Inflammatory macrophage treated with lipopolysaccharide for 4 hours (primary cell): ENCODE measurements at places on chromosomes 7 and 10.

GRCh38 chr7:20412032-20412431 is 81.3 kb downstream of the ITGB8 start:
- peak; percentile 65 for DNase-seq

DNA sequence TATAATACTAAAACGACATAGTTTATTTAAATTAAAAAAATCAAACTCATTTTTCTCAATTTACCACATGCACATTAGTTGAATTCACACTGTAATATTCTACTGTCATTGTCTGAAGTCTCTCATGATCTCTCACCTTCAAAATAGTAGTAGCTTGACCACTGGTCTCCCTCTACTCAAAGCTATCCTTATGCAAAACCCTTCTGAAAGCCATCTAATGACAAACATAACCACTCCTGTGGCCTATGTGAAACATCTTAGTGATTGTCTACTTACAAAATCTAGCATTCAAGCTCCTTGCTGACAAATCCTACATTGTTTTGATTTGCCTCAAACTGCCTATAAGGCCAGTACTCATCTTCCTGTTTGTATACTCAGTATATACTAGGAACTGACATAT is 606.0 kb upstream of the GHITM start:
- DNase-seq, result no peak

GRCh38 chr10:36451391-36451970 is 673.9 kb upstream of the ANKRD30A start:
- DNase-seq, result no peak

GRCh38 chr7:67423065-67423464 is 426.4 kb downstream of the TYW1 start:
- no peak for DNase-seq

GRCh38 chr10:105023211-105024111 is 382.4 kb downstream of the SORCS3 start:
- no peak for DNase-seq

DNA sequence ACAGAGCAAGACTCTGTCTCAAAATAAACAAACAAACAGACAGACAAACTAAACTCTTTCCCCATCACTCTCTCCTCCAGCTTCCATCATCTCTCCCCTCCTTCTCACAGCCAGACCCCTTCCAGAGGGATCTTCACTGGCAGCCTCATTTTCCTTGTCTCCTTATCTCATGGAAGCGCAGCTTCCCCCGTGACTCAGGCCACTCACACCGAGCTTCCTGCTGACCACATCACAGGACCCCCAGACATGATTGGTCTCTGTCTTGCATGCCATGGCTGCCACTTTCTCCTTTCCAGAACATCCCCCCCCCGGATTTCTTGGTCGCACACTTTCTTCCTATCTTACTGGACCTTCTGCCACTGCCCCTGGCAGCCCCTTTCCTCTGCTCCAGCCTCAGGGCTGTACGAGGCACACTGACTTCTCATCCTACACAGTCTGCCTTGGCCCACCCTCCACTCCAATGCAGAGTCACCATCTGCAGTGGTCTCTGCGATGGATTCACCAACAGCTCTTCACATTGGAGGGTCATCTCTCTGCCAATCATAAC is 4.9 kb upstream of the INSIG1 start:
- no peak for DNase-seq

DNA sequence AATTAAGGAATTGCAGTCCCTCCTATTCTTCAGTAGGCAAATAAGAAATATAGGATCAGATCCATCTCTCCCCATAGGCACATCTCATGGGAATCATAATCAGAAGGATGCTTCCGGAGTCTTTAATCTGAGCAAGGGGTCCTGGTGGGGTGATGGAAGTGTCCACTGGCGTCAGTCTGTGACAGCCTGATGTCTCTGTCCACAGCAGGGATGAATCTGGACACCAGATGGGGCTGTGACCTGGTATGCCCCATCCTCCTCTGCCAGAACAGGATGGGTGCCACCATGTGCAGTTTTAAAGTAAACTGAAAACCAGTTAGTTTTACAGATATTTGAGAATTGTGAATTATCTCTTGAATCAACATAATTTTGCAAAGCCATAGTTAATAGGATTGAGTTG is 148.7 kb downstream of the C1GALT1 start:
- DNase-seq, result no peak

DNA sequence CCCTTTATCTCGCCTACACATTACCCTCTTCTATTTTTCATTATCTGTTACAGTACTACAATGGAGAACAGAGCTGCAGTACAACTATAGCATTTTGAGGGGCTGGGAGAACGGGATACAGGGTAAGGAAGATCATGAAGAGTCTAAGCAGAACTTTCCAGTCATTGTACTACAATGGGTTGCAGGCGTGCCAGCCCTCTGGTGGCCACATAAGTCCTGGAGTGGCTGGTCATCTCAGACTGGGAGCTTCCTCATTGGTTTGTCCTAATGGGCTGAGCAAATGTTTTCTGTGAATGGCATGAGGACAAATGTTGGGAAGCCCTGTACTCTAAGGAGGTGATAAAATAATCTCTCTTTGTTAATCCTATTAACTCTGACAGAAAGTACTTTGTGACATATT is 33.0 kb downstream of the TMEM106B start:
- peak; percentile 22 for DNase-seq

DNA sequence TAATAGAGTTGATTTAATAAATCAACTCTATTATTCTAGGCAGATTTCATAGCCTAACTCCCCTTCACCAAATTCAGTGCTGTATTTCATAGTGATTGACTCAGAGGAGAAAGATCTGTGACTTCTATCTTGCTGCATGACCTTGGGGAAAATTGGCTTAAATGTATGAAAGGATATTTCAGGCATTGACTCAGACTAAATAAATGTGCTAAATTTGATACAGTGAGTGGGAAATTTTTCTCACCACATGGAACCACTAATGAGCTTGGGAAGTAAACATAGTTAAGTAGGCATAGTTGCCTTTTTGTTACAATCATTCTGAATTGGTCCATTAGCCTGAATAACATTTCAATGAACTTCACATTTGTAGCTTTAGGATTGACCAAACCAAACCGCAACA is 89.0 kb upstream of the PRPS1L1 start:
- no peak for DNase-seq

DNA sequence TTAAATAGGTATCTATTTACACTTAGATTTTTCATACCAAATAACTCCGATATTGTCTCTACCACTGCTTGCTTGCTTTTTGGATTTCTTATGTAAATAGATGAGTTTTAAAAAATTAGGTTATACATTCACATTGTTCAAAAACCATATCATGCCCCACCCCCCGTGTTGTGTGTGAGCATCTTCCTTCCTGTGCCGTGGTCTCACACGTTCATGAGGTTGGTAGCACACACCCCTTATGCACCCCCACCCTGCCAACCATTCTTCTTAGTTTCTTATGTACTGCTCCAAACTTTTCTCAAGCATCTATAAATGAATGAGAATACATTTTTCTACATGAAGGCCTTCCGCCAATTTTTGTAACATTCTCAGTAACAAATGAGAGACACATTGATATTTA is 115.6 kb downstream of the FANK1 start:
- no peak for DNase-seq

DNA sequence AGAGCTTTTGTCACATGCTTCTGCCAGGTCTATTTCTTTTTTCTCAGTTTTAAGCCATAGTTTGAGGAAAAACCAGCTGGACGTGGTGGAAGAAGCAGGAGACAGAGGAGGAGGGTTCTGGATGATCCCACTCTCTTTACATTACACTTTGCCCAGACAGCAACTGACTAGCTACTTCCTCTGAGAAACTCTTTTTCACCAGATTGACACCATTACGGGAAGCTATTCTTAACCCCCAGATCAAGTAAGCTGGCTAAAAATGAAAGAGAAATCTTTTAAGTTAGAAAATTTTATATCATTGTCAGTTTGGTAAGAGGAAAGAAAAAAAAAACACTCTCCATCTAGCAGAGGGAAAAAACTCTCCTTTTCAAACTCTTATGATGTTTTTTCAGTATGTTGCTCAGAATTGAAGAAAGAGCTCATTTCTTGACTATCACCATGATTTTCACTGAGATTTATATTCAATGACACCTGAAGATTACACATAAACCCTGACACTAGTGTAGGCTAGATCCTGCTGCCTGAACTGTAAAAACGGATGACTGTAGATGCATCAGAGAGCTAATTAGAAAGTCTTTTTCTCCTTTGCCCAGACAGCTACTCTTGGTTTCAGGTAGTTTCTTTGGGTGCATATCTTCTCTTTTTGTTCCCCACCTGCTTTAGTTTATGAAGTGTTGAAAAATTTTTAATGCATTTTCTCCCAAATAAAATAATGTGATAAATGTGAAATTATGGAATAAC is 203.1 kb downstream of the TFEC start:
- no peak for DNase-seq

- peak; percentile 30 for DNase-seq
Observed at GRCh38 chr7:80018941-80019808, 115.5 kb upstream of the GNAI1 start.

- no peak for DNase-seq
Observed at GRCh38 chr7:7687800-7688199, 30.6 kb downstream of the RPA3 start.

GRCh38 chr10:126016156-126016805 is 119.9 kb downstream of the FANK1 start:
- no peak for DNase-seq

- DNase-seq, result no peak
Observed at GRCh38 chr10:76717141-76717540, 920.5 kb downstream of the KCNMA1 start.

DNA sequence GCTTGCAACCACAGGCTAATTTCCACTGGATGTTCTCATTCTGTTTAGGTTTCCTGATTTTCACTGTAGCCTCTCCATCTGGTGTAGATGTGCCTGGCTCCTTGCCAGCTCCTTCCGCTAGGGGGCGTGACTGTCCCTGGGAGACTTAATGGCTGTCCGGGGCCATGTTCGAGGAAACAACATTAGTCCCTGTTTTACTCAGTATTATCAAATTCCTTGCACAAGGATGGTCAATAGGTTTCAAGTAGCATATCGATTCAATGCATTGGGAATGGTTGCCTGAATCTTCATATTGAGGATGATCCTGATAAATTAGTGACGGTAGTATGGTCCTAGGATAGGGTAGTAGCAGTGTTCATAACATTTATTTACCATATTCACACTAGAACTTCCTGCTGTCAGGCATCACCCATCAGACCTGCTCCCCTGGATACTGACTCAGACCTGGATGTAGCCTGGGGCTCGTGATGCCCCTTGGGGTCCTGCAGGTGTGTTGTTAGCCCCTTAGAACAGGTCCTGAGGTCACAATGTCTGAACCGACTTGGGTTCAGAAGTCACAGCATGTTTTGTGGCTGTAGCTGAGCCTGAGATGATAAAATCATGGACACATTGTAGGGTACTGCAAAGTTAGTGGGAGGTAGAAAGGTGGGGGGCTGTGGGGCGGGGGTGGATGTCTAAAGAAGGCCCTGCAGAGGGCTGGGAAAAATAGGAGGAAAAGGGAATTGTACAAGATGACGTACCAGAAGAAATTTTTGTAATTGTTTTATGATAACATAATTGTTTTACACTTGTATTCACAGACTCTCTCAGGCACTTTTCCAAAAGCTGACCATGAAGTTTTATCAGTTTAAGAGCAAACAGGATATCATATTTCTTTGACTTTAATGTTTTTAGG is 8.9 kb upstream of the EXOC6 start:
- DNase-seq, result peak; percentile 65

GRCh38 chr10:33114451-33114952 is 156.5 kb upstream of the ITGB1 start:
- DNase-seq, result no peak

DNA sequence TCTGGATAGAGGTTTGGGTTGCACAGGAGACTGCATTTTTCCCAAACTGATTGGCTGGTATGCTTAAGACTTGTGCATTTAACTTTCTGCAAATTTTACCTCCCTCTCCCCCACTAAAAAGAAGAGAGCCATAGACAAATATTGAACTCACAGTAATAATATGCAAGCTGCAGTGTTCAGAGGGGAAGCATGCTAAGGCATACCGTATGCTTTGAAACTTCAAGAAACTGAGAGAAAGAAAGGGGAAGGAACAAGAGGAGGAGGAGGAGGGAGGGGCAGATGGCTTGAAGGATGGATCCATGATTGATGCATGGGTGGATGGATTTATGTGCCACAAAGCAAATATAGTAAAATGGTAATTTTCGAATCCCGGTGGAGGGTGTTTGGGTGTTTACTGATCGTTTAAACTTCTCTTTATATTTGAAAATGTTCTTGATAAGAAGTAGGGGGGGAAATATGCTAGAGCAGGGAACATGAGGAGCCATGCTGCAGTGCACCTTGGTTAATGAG is 7.8 kb upstream of the KLF6 start:
- no peak for DNase-seq

DNA sequence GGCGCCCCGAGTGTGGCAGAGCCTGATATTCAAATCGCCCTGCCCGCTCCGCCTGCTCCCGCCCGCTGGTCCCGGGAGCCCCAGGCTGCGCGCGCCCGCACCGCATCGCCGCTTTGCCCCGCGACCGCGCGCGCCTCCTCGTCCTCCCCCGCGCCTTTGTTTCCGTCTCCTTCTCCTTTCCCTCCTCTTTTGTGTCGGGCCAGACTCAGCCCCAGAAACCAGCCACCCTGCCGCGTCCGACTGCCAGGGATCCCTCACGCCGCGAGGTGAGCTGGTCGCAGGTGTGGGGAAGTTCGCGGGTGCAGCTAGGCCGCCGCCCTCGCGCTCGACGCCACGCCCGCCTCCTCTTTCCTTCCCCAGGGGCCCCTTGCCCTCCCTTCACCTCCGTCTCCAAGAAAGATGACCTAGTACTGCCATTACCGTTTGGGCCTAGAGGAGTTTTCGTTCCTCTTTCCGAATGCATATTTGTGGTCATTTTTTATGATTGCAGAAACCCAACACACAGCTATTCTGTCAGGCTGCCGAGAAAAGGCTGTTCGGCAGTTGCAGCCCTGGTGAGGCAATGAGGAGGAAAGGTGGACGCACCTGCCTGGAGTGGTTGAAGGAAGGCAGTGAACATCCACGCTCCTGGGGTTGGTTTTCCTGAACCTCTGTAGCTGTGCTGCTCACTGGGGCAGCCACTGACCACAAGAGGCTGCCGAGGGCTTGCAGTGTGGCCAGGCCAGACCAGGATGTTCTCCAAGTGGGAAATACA is 107.3 kb downstream of the SNX10 start:
- DNase-seq, result peak; percentile 86

DNA sequence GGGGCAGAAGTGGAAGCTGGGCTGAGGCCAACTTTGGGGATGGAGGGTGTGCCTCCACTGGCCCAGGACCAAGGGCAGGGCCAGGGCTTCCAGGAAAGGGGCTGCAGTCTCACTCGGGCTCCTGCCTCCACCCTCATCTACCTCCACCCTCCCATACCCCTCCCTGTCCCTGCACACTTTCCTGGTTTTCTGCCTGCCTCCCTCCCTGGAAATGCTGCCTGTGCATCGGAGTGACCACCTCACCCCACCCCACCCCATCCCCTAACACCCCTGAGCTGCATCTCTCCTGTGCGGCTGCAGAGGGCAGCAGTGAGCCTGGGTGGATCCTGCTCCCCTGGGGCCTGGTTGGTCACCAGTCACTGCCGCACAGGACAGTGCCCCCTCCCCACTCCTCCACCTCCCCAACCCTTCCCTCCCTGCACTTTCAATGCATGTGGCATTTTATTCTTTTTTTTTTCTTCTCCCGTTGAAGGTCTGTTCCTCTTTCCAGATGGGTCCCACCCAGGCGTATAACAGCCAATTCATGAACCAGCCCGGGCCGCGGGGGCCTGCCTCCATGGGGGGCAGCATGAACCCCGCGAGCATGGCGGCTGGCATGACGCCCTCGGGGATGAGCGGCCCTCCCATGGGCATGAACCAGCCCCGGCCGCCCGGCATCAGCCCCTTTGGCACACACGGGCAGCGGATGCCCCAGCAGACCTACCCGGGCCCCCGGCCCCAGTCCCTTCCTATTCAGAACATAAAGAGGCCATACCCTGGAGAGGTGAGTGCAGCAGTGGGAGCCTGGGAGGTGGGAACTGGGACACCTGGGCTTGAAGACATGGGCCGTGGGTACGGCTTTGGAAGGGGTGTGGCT is 54.1 kb upstream of the PPIF start:
- DNase-seq, result peak; percentile 30
